Kidney epithelial cell (primary cell): ENCODE measurements at places on chromosomes 16 and 17. TPM values are rescaled to one million over a fixed set of nuclear protein-coding genes. Genes with fewer than 3 reads are reported as not detected.

GRCh38 chr17:39270923-39271322 lies 45.2 kb upstream of the STAC2 start:
- DNase-seq, result no peak

- no peak for DNase-seq
Measured at GRCh38 chr17:28988475-28988874, 17.4 kb downstream of the SEZ6 start.

- no peak for DNase-seq
Measured at GRCh38 chr17:40974366-40974765, 7.6 kb upstream of the KRT39 start.

DNA sequence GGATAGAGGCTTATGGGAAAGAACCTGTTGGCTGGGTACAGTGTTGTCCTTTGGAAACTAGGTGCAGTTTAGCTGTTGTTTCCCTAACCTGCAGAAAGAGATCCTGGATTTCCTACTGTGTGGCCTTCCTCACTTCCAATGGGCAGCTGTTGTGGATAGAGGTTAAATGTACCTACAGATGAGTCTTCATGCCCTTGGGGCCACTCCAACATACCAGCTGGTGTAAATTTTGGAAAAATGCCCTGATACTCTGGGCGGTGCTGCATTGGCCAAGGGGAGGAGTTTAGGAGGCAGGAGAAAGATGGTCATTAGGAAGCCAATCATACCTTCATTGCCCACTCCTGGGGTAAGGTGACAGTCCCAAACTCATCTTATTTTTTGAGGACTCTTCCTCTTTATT lies 70.2 kb downstream of the SNX11 start:
- DNase-seq, result no peak

GRCh38 chr16:80887062-80887461 lies 82.7 kb upstream of the CDYL2 start:
- no peak for DNase-seq

DNA sequence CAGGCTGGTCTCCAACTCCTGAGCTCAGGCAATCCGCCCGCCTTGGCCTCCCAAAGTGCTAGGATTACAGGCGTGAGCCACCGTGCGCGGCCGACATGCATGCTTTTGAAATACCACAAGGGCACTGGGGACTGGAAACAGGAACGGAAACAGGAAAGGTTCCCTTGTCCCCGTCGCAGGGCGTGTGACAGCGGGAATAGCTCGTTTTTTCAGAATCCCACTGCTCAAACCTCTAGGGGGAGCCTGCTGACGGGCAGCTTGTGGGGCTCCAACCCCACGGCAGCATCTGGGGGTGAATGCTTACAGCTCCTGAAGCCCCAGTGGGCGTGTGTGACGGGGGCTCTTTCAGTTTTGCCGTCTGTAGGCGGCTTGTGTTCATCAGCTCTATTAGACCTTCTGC lies 18.8 kb upstream of the ASGR2 start:
- DNase-seq, result no peak

GRCh38 chr16:58249780-58250478 lies 44.9 kb downstream of the PRSS54 start:
- peak; percentile 43 for DNase-seq

- DNase-seq, result no peak
Measured at GRCh38 chr17:42598905-42599304, 10.3 kb downstream of the RETREG3 start.

DNA sequence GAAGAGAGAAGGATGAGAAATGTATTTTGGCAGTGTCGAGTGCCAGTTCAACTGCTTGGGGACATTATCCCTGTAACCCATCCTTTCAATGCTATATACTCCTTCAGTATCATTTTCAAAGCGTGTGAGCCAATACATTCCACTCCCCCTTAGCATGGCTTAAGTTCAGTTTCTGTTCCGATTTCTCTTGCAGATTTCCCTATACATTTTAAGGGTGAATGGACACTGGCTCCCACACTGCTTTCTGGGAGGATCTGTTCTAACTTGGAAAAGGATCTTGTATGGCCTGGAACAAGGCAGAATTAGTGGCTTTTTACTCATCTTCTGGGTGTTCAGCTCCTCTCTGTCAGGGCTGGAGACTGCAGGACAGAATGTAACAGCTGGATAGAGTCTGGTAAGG lies 333.8 kb downstream of the HAPSTR1 start:
- DNase-seq, result no peak

- no peak for DNase-seq
Measured at GRCh38 chr17:68385490-68386215, 71.6 kb downstream of the WIPI1 start.

DNA sequence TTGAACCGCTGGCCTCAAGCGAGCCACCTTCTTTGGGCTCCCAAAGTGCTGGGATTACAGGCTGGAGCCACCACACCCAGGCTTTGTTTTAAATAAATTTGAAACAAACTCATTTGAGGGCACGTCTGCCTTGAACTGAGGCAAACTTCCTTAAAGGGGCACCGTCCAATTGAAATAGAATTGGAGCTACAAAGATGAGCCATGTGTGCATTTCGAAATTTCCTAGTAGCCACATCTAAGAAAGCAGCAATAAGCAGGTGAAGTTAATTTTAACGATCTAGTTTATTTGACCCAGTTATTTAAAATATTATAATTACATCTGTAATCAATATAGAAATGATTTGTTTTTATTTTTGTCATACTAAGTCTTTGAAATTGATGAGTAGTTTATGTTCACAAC lies 755 bp upstream of the C16orf89 start:
- DNase-seq, result no peak

GRCh38 chr17:48625495-48626244 lies 488 bp downstream of the HOXB9 start:
- no peak for DNase-seq

Gene ACSM2A
- total RNA-seq, result not detected in 2 replicates

Gene LGALS9
- 1.9 and 3.4 TPM in 2 replicates for total RNA-seq

Gene LHX1
- 39.2 and 44.3 TPM in 2 replicates for total RNA-seq
